ENCODE measurements at places on chromosomes 16 and 17. TPM values are rescaled to one million over a fixed set of nuclear protein-coding genes. Genes with fewer than 3 reads are reported as not detected.

FOXF1 gene
- total RNA-seq, result 0.19 TPM

PIGQ gene
- 20.7 TPM for total RNA-seq

TP53TG3C gene
- not detected for total RNA-seq

CDYL2 gene
- 38.6 TPM for total RNA-seq

HOXB6 gene
- total RNA-seq, result 10.2 TPM

CA4 gene
- total RNA-seq, result 1.0 TPM

HOXB4 gene
- total RNA-seq, result 2.3 TPM

TEKT1 gene
- not detected for total RNA-seq

CTRL gene
- 0.76 TPM for total RNA-seq

TBC1D3I gene
- total RNA-seq, result not detected

JPH3 gene
- 0.44 TPM for total RNA-seq

UBE2O gene
- 51.5 TPM for total RNA-seq

NBR1 gene
- 70.4 TPM for total RNA-seq
